ENCODE measurements at places on chromosomes 16 and 17. TPM values are rescaled to one million over a fixed set of nuclear protein-coding genes. Genes with fewer than 3 reads are reported as not detected.

TNFAIP1 gene
- polyA plus RNA-seq, result 42.1 TPM

TP53TG3B gene
- polyA plus RNA-seq, result not detected

GRCh38 chr17:58305626-58306025, 23.0 kb downstream of the TSPOAP1 start:
- no peak for DNase-seq

- peak; percentile 81 for DNase-seq
Observed at GRCh38 chr16:67660564-67661028, at the start of gene PARD6A. TSS of gene PARD6A (plus strand) at chr16:67660960. CDS start at chr16:67661039, 79 bp downstream.

DNA sequence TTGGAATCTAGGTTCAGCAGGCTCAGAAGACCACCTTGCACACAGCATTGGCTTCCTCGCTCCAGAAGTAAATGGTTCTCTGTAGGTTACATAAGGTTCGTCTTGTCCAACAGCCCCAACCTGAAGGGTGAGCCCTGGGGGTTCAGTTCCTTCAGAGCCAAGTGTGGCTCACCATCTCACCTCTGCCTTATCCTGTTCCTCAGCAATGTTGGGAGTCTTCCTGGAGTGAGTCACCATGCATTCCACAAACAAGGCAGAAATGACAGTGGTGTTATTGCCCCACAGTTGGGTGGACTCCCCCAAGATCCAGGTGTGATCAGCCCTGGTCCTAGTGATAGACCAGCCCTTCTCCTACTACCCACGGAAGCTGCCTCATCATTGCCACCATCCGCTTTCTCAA, 26.8 kb upstream of the SMPD3 start:
- no peak for DNase-seq

Measured in left renal cortex interstitium (tissue), 4 donors.